Forelimb muscle (tissue), 1 donor: ENCODE measurements at places on chromosomes 6 and 20.

DNA sequence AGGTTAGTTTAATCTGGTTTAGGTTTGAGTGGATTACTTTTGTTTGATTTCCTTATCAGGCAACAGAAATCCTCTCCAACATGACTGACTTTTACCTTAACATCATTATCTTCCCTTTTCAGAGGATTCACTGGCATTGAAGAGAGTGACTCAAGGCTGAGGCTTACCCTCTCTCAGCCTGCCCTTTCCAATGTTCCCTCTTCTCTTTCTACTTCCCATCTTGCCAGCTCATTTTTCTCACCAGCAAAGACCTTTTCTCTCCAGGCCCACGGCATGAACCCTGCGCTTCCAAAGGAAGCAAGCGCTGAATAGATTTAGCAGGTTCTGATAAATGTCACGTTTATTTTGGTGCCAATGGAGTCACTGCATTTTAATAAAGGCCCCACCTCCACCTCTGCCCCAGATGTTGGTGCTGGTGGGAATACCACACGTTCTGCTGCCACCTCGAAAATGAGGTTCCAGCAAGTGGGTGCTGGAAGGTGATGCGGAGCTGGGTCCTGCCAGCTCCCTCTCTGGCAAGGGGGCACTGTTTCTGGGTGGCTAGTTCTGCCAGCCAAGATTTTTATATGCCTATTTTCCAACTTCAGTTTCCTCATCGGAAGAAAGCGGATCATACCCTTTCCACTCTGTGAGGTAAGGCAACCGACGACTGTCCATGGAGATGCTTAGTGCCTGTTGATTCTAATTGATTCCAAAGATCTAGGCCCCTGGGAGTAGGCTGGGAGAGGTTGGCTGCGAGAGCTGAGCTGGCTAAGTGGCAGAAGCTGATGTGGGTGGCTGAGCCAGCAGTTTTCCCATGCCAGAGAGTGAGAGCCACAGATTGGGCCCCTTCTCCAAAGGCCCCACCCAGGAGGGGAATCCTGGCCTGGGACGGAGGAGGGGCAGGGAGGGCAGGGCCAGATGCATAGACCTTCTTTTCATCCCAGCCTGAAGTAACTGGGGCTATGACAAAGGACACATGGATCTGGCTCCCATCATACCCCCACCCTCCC is 87.7 kb upstream of the MAFB start:
- DNase-seq, result no peak

- no peak for DNase-seq
Measured at GRCh38 chr6:20205722-20206161, 6.5 kb downstream of the MBOAT1 start.

- DNase-seq, result no peak
Measured at GRCh38 chr20:50335105-50335504, 144.5 kb downstream of the CEBPB start.

GRCh38 chr6:116682334-116682712 is 1.3 kb downstream of the KPNA5 start:
- DNase-seq, result no peak

GRCh38 chr20:39039261-39039660 is 77.1 kb downstream of the DHX35 start:
- no peak for DNase-seq

DNA sequence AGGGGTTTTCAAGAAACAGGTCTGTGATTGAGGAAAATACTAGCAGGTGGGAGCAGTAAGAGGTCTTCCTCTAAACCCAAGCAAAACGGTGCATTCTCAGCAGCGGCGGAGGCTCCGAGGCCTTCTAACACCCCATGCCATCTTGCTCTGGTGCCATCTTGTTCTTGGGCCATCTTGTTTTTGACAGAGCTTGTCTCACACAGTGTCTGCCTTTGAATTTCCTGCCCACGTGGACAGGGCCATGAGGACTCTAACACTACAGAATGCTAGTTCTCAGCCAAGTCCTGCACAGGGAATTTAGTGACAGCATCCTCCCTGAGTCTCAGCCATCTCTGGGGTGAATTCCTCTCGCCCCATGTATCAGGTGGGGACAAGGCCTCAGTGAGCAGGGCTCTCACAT is 76.4 kb downstream of the PSMG4 start:
- no peak for DNase-seq

GRCh38 chr6:5481750-5482149 is 220.4 kb downstream of the FARS2 start:
- no peak for DNase-seq

DNA sequence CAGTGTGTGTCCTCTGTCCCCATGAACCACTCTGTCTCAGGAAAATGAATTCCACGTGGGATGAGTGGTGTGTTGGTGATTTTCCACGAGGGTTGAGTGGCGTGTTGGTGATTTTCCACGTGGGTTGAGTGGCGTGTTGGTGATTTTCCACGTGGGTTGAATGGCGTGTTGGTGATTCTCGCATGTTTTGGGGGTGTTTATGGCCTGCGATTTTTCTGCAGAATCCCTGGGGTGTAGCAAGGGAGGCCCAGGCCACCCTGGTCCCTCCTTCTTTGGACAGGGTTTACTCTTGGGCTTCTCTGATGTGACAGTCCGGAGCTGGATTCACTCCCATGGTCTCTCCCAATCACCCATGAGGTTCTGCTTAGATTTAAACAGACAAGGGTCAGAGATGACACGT is 90.6 kb upstream of the FRMD1 start:
- DNase-seq, result no peak

DNA sequence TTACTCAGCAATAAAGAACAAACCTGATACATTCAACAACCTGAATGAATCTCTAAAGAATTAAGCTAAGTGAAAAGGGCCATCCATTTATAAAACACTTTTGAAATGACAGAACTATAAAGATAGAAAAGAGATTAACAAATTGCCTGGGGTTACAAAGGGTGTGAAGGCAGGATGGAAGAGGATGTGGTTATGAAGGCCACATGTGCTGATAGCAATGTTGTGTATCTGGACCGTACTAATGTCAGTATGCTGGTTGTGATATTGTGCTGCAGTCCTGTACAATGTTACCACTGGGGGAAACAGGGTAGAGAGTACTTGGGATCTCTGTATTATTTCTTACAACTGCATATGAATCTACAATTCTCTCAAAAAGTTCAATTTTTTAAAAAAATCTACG is 36.4 kb downstream of the ELOVL5 start:
- no peak for DNase-seq

DNA sequence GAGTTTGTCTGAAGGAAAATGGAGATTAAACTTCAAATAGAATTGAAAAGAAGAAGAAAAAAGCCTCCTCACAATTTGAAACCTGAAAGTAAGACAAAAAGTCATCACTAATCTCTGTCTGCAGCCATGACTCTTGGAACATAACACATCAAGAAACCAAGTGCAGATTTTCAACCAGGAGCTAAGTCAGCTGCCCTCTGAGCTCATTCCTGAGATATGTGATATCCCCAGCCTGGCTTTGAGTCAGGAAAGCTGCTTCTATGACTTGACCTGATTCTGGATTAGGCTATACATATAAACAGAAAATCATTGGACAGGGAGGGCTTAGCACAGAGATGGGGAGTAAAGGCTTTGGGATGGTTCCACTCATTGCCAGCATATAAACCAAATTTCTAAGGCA is 891.4 kb downstream of the TFAP2A start:
- DNase-seq, result no peak

DNA sequence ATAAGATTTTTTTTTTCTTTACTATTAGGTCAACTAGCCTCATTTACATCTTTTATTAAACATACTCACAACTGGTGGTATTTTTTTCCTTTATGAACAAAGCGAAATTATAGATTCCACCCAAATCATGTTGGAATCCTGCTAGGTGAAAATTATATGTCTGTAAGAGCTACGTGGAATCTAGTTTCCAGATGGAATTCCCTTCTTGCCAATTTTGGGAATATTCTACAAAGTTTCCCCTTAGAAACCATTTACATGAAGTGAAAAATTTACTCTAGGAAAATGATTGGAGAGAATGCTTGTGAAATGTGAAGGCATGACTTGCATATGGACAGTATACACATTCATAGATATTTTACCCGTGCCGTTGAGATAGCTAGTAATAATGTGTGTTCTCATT is 1111.3 kb downstream of the KIF16B start:
- DNase-seq, result no peak

- no peak for DNase-seq
Measured at GRCh38 chr6:81561731-81562130, 190.8 kb downstream of the TENT5A start.

DNA sequence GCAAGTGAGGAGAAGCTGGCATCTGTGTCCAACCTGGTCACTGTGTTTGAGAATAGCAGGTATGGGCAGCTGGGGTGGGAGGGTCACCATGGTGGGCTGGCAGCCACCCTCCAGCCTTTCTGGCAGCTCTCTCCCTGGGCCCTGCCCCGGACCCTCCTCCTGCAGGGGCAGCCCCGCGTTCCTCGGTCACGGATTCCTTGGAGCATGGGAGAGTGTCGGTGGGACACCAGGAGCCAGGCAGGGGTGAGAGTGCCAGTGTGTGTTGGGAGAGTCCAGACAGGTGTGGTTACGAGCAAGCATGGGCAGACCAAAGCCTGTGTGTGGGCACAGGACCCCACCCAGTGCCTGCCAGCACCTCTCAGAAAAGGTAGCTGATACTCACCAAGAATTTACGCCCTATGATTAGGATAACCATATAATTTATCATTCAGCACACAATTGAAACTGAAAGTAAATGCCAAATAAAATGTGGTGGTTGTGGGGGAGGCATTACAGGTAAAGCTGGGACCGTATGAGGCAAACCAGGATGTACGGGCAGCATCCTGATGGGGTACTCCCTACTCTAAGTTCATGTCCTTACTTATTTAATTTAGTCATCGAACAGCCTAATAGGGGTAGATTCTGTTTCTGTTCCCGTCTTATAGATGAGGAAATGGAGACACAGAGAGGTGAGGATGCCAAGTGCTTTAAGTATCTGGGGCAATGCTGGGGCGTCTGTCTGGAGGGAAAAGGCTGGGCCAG is 542 bp downstream of the FGD2 start:
- no peak for DNase-seq

DNA sequence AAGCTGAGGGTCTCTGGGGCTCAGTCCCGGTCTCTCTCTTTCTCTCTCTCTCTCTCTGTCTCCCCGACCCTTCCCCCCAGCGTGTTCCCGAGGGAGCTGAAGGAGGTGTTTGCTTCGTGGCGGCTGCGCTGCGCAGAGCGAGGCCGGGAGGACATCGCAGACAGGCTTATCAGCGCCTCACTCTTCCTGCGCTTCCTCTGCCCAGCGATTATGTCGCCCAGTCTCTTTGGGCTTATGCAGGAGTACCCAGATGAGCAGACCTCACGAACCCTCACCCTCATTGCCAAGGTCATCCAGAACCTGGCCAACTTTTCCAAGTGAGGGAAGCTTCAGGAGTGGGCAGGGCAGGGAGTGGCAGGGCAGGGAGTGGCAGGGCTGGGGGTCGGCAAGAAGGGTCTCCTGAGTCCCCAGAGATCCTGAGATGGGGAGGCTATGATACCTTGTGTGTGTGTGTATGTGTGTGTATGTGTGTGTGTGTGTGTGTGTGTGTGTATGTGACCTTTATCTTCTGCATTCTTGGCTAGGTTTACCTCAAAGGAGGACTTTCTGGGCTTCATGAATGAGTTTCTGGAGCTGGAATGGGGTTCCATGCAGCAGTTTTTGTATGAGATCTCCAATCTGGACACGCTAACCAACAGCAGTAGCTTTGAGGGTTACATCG is 13.6 kb upstream of the ZBTB9 start:
- DNase-seq, result no peak

- no peak for DNase-seq
Measured at GRCh38 chr20:34075647-34076046, 36.4 kb downstream of the EIF2S2 start.

- DNase-seq, result no peak
Measured at GRCh38 chr6:68994521-68994920, 359.4 kb downstream of the ADGRB3 start.

DNA sequence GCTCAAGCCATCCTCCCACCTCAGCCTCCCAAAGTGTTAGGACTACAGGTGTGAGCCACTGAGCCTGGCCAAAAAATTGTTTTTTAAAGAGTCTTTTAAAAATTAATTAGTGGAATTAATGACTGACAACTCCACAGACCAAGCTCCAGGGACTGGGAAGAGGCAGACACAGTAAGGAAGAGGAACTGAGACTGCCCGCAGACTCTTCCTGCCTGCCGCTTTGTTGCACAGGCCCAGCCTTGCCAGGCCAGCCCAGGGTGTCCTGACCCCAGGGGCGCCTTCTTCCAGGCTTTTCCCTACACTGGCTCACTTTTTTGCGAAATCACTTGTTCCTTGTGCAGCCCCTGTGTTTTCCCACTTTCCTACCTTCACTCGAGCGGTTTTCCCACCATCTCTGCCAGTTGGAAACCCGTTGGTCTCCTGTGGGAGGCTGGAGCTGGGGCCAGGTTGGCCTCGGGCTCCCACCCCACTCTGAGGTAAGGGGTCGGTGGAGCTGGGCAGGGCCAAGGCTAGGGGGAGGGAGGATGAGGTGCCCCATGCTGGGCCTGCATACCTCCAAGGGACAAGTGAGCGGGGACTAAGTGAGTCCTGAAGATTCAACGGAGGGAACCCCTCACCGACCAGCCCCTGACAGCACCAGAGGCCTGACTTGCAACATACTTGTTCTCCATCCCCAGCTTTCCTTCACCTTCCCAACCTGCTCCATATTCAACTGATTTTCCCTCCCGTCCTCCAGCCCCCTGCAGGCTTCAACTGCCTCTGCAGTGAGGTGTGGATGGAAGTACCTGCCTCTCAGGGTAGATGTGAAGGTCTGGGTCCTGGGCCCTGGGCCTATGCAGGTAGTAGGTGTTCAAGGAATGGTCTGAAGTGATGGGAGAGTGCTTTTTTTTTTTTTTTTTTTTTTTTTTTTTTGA is 23.5 kb upstream of the SMIM29 start:
- DNase-seq, result no peak

GRCh38 chr6:168506460-168506859 is 65.5 kb downstream of the SMOC2 start:
- no peak for DNase-seq

GRCh38 chr6:139751179-139751578 is 376.7 kb upstream of the CITED2 start:
- no peak for DNase-seq

GRCh38 chr20:30963591-30963990 is 293.9 kb upstream of the DEFB115 start:
- DNase-seq, result no peak

- no peak for DNase-seq
Measured at GRCh38 chr20:45416917-45417316, 976 bp downstream of the PIGT start.

GRCh38 chr6:136415351-136416007 is 125.8 kb upstream of the BCLAF1 start:
- no peak for DNase-seq

- no peak for DNase-seq
Measured at GRCh38 chr6:33588894-33589293, 8.8 kb upstream of the BAK1 start.

GRCh38 chr20:57806476-57806875 is 96.7 kb upstream of the PMEPA1 start:
- no peak for DNase-seq

GRCh38 chr6:98657764-98658163 is 176.6 kb upstream of the POU3F2 start:
- DNase-seq, result peak; percentile 14
